ENCODE measurements at places on chromosomes 3 and 15.

GRCh38 chr15:53834214-53834613, 74.8 kb upstream of the WDR72 start:
- DNase-seq = no peak

DNA sequence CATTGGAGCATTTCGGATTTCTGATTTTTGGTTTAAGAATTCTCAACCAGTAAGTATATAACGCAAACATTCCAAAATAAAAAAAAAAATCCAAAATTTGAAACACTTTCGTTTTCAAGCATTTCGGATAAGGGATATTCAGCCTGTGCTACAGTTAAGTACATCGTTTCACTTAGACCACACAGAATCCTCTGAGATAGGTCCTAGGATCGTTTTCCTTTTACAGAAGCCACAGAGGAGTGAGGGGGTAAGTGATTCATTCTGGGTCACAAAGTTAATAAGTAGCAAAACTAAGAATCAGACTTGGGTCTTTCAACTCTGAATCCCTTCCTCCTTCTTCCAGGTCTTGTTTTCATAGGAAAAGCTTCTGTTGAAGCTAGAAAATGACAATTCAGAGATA, 249.3 kb downstream of the BBX start:
- DNase-seq = no peak

GRCh38 chr15:36407647-36408046, 171.8 kb upstream of the CDIN1 start:
- peak; percentile 90 for DNase-seq

- DNase-seq = peak; percentile 90
Measured at GRCh38 chr3:25604107-25604805, 60.5 kb downstream of the TOP2B start.

GRCh38 chr3:37702478-37703154, 159.1 kb upstream of the CTDSPL start:
- no peak for DNase-seq

- peak; percentile 86 for DNase-seq
Measured at GRCh38 chr15:87764461-87765240, 491.9 kb downstream of the NTRK3 start.

- DNase-seq = no peak
Measured at GRCh38 chr3:168260859-168261258, 165.1 kb upstream of the GOLIM4 start.

- no peak for DNase-seq
Measured at GRCh38 chr3:37590328-37591079, 271.2 kb upstream of the CTDSPL start.

DNA sequence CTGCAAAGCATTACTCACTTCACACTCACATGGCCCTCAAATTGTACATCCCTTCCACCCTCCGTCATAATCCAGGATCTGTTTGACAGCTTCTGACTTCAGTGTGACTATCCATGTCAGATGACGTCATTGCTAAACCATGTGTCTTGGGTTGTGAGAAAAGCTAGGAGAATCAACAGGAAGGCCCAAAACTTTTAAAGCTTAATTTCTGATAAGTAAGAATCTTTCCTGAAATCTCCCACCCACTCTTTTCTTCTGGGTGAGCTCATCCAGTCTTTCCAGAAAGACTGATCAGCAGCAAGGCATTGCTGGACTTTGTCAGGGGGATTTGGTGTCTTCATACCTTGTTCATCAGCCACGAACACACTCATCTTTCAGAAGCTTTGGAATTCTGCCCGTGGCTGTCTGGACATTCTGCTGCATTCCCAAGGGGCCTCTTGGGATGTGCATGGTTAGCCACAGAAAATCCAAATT, 11.5 kb upstream of the LMCD1 start:
- DNase-seq = peak; percentile 100

GRCh38 chr3:28791713-28792255, 443.2 kb upstream of the AZI2 start:
- DNase-seq = no peak

- peak; percentile 33 for DNase-seq
Measured at GRCh38 chr15:88476635-88477060, 9.1 kb downstream of the MRPS11 start.

DNA sequence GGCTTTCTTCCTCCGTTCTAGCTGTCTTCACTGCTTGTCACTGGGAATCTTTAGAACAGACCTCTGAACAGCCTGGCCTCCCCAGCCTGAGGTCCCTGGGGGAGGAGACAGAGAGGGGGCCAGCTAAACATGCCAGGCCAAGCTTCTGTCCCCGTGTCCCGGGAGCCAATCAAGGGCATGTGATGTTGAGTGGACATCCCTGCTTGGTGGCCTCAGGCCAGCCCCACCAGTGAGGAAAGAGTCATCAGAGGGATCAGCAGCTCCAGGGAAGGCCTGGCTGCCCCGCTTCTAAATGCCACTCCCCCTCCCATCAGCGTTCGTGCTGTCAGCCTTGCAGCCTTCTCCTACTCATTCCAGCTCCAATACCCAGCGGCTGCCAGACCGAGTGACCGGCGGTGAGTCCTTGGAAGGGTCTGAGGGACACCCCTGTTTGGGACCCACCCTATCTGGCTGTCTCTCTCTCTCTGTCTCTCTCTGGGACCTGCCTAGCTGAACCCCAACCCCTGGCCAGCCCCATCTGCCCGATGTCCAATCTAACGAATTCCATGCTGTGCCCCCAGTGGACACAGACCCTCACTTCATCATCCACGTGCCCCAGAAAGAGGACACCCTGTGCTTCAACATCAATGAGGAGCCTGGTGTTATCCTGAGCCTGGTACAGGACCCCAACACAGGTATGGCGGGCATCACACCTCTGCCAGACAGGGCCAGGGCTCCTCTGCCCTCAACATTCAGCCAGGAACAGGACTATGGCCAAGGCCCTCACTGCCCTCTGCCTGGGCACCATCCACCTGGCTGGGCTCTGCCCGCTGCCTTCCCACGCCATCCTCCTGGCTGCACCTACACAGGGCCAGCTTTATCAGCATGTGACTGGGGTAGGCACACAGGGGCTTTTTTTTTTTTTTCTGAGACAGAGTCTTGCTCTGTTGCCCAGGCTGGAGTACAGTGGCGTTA, 6.6 kb upstream of the ITIH3 start:
- no peak for DNase-seq

DNA sequence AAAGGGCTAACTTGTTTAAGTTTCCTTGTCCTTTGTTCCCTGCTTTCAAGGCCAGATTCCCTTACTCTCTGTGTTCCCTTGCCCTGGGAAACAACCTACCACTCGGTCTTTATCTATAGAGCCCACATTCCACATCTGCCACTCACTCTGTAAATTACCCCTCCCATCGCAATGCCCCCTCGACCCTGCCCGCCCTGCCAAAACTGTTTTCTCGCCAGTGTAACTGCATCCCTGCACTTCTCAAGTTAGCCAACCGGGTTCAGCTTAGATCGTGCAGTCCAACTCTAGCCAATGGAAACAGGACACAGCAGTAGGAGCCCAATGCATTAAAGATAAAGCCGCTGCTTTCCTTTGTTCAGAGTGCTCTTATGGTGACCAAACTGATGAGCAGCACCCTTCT, 263.6 kb downstream of the TBL1XR1 start:
- DNase-seq = no peak

DNA sequence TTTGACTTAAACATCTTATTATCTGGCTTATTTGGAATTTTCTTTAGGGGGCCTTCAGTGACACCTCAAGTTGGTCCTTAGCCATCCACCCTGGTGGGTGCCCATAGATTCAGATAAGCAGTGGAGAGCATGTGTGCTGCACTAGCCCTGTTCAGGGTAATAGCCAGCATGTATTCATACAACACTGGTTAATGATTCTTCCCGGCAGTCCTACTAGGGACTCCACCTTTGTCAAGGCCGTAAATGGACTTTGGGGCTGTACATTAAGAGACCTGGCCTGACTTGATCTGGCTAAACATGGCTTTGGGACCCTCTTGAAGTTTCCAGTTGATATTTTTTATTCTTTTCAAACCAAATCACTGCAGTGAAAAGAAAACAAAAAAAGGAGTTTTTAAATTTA, 125.8 kb downstream of the PTPRG start:
- DNase-seq = no peak

DNA sequence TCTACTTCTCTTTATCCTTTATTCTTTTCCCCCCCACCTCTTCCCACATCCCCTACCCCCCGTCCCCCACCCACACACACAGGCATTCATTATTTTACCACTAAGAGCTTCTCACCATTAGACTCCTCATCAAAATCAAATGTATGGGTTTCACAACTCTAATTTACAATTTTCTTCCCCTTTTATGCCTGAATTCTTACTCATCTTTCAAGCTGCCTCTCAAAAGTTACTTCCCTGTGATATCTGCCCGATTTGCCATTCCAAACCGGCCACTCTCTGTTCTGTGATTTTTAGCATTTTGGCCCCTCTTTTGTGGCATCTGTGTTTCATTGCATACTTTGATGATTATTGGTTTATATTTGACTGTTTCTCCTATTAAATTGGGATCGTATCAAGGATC, 42.2 kb downstream of the SLC9A9 start:
- no peak for DNase-seq

GRCh38 chr3:162597226-162597625, 1100.6 kb downstream of the OTOL1 start:
- no peak for DNase-seq

DNA sequence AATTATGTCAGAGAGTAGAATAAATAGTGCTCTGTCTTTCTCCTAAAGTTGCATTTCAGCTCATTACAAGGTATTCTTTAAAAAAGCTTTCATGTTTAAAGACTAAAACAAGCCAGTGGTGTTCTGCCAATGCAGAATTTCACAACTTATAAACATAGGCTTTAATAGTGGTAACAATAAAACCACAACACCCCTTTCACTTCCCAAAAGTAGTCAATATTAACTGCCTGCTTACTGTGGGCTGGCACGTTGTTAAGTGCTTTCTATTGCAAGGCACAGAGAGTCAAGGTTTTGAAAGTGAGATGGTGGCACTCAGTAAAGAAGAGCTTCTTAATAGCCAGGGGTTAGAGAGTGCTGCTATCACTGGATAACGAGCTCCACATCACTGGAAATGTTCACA, 8.4 kb upstream of the RTP1 start:
- DNase-seq = no peak

DNA sequence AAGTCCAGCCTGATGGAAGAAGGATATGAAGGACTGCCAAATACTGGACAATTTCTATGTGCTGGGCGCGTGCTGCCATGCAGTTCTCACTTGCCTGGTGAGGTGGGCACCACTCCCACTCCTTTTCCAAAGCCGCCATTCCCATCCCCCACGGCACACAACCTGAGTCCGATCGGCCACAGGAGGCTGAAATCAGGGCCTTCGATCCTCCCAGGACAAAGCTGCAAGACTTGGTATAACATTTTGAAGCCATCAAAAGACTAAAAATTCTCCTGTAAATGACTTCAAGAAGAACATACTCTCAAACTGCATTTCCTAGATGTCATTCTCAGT, 3.1 kb upstream of the MAP6D1 start:
- no peak for DNase-seq

GRCh38 chr3:55075846-55076245, 148.0 kb upstream of the LRTM1 start:
- no peak for DNase-seq

GRCh38 chr3:15460891-15461531, 33.6 kb downstream of the EAF1 start:
- no peak for DNase-seq

- no peak for DNase-seq
Measured at GRCh38 chr15:71121442-71121841, 6.2 kb downstream of the THSD4 start.

- DNase-seq = no peak
Measured at GRCh38 chr3:73136941-73137340, 75.5 kb downstream of the EBLN2 start.

DNA sequence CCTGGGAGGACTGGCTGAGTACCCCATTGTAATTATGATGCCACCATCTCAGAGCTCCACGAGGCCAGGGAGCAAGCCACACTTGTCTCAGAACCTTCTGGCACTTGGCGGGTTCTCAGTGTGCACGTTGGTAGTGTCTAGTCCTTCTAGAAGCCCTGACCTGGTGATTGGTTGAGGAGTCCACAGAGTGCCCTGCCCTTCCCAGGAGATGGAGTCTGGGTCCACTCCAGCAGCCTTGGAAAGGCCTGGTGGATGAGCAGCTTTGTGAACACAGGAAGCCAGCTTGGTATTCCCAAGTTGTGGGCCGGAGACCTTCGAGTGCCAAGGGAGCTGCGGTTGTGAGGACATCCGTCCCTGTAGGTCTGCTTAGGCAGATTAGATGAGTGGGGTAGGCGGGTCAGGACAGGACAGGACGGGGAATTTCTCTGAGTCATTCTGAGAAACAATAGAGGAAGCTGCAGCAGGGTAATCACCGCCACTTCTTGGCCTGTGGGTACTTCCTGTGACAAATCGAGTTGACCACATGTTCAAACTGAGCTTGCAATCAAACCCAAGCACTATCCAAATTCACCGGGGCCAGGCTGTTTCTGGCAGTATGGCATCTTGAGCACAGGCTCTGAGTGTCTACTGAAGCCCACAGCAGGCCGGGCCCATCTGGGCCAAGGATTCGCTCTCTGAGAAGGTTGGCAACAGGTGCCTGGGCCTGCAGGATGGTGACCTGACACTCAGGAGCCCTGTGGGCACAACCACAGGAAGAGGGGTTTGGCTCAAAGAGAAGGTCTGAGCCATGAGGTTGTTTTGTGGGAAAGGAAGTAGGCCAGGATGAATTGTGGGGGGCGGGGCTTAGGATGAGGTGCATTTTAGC, 71.5 kb upstream of the PLXNA1 start:
- peak; percentile 75 for DNase-seq

GRCh38 chr3:122058294-122058693, 3.1 kb downstream of the CD86 start:
- no peak for DNase-seq

GRCh38 chr3:74531491-74531890, 83.0 kb downstream of the CNTN3 start:
- DNase-seq = peak; percentile 24

- no peak for DNase-seq
Measured at GRCh38 chr3:151322511-151322910, 5.9 kb upstream of the GPR87 start.

- DNase-seq = peak; percentile 77
Measured at GRCh38 chr3:23739536-23739935, 66.2 kb upstream of the UBE2E1 start.

- no peak for DNase-seq
Measured at GRCh38 chr3:124883766-124884473, 3.2 kb downstream of the ITGB5 start.

- DNase-seq = peak; percentile 28
Measured at GRCh38 chr15:75058127-75058905, 34.9 kb downstream of the PPCDC start.

- peak; percentile 29 for DNase-seq
Measured at GRCh38 chr15:60649845-60650548, 171.1 kb upstream of the ICE2 start.

- DNase-seq = no peak
Measured at GRCh38 chr3:88211096-88211890, 61.5 kb downstream of the C3orf38 start.

GRCh38 chr3:113174801-113175485, 36.4 kb upstream of the BOC start:
- peak; percentile 24 for DNase-seq

DNA sequence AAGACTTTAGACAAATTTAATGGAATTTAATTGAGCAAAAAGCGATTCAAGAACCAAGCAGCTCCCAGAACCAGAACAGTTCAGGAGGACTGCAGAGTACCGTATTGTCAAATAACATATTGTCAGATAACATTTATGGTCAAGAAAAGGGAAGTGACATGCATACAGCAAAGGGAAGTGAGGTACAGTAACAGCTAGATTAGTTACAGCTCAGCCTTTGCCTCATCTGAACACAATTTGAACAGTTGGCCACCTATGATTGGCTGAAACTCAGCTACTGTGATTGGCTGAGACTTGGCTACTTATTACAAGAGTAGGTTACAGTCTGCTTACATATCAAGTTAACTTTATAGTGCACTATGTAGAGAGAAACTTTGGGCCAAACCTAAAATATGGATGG, 21.9 kb downstream of the ZFAND6 start:
- no peak for DNase-seq
